ENCODE measurements at places on chromosomes 6 and 20.

- DNase-seq, result no peak
These were observed 50.1 kb upstream of the ASF1A start for GRCh38 chr6:118843685-118844390.

- no peak for DNase-seq
These were observed 40.0 kb downstream of the TOX2 start for GRCh38 chr20:43954704-43955061.

- DNase-seq, result no peak
These were observed 598.8 kb upstream of the CDH4 start for GRCh38 chr20:60653111-60653845.

DNA sequence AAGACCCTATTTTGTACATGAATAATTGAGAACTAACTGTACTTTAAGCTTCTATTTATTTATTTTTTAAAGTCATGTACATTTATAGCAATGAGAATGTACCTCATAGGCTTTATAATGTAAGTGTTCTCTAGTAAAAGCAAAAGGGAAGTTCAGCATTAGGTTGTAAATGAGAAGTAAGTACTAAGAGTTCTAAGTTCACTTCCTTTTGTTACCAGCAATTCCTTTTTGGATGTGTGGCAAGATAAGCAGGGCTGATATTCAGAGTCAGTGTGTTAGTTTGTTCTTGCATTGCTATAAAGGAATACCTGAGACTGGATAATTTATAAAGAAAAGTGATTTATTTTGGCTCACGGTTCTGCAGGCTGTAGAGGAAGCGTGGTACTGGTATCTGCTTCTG is 54.0 kb upstream of the CCN2 start:
- no peak for DNase-seq

- no peak for DNase-seq
These were observed 53.6 kb upstream of the BHLHE23 start for GRCh38 chr20:63060057-63060991.

GRCh38 chr6:120960761-120961160 is 373.5 kb downstream of the TBC1D32 start:
- no peak for DNase-seq

DNA sequence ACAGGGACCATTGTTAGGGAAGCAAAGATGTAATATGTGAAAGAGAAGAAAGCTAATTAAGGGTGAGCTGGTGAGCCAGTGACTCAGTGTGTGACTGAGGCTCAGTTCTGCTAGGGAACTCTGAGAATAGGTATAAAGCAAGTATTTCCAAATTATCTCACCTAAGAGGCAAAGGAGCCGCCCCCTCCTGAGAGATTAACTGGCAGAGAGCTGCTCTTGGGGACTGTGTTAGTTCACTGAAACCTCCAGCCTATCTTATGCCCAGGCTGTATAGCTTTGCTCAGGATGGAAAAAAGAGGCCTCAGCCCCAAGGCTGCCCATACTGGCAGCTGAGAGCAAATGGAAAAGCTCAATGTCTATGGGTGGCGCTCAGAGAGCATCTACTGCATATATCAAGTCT is 152.0 kb downstream of the PAK5 start:
- DNase-seq, result no peak

DNA sequence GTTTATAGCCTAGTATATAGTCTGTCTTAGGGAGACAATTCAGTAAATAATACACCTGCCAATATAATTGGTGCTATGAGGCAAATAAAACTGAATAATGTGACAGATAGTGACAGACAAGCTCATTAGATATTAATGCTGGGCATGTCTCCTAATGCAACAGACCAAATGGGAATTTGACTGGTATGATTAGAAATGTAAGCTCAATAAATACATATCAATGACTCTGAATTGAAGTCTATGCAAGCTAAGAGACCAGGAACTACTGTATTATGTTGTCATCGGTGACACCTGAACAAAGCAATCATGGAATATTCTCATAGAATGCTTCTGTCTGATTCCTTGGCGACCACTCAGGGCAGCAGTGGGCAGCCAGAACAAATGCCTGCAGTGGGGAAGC is 2.5 kb upstream of the SNX3 start:
- DNase-seq, result no peak

DNA sequence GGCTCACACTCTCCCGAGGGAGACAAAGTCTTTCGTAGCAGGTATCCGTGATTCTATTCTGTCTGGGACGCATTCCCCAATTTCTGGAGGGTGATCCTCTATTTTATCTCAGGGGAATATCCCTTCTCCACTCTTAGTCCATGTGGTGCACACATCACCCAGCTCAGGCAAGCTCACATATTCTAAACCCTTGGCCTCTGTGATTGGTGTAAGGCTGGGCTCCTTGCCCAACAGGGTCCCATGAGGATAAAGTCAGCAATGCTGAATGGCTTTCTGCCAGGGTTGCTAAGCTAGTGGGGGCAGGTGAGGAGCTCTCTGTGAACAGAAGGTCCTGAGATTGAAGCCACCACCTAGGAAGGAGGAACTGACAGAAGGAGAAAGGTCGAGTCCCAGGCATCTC is 137.2 kb downstream of the CDH26 start:
- DNase-seq, result no peak

- DNase-seq, result no peak
These were observed 207.2 kb upstream of the STXBP5 start for GRCh38 chr6:146997062-146997461.

DNA sequence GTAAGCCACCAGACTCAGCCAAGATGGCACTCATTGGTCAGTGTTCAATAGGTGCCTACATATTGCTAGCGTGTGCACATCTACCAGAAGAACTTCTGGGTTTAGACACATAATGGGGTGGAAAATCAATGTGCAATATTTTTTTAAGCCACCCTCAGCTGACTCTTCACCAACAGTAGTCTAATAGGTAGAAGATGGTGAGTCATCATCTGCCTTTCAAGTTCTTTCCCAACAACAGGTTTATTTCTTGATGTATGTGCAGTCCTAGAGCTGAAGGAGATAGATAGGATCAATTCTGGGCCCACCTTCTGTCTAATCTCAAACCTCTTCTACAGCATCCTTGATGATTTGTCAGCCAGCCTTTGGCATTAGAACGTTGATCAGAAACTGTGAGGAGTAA is 41.3 kb downstream of the IRAK1BP1 start:
- no peak for DNase-seq

- DNase-seq, result no peak
These were observed 588.0 kb upstream of the ARID1B start for GRCh38 chr6:156189195-156189594.

- DNase-seq, result no peak
These were observed 21.4 kb downstream of the SLC23A2 start for GRCh38 chr20:4979841-4980410.

DNA sequence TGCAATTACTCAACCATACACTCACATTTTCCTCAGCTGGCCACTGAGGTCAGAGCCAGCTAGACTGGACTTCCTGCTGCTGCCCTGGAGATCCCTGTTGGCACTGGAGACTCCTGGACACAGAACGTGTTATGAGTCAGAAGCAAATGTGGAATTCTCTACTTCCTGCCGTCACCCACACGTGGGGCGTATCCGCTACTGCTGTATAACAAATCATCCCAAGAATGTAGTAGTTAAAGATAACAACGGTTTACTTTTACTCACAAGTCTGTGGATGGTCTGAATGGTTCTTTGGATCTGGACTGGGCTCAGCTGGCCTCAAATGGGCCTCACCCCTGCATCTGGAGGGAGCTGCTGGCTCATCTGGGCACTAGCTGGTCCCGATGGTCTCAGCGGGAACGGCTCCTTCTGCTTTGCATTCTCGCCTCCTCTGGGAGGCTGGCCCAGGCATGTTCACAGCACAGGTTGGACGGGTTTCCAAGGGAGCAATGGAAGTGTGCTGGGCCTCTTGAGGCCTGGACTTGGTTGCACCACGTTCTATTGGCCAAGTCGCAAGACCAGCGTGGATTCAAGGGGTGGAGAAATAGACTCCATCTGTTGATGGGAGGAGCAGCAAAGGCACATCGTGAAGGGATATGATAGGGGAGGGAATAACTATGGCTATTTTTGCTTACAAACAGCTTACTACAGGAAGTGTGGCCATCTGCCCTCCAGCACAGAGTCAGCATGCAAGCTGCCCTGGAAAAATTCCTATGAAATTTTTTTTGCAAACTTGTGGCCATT is 118.5 kb downstream of the SNX5 start:
- DNase-seq, result no peak

GRCh38 chr6:165308926-165309731 is at the start of gene C6orf118:
Gene C6orf118 (minus strand): TSS chr6:165309605. CDS start chr6:165309586, 19 bp downstream.
- DNase-seq, result no peak

- no peak for DNase-seq
These were observed 59.4 kb downstream of the TNFRSF21 start for GRCh38 chr6:47250302-47250701.

DNA sequence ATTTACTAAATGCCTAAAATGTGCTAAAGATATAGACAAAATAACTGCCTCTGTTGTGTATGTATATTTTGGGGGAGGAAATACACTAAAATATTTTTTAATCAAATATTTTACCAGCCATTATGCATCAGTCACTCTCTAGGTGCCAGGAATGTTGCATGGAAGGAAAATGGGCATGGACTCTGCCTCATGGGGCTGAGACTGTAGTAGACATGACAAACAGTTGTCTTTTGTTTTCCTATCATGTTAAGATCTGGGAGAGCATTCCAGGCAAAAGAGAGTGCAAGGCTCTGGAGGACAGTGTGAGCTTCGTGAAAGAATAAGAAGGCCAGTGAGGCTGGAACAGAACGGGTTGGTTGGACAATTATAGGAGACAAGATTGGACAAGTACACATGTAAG is 26.5 kb downstream of the HLA-DOB start:
- DNase-seq, result no peak

DNA sequence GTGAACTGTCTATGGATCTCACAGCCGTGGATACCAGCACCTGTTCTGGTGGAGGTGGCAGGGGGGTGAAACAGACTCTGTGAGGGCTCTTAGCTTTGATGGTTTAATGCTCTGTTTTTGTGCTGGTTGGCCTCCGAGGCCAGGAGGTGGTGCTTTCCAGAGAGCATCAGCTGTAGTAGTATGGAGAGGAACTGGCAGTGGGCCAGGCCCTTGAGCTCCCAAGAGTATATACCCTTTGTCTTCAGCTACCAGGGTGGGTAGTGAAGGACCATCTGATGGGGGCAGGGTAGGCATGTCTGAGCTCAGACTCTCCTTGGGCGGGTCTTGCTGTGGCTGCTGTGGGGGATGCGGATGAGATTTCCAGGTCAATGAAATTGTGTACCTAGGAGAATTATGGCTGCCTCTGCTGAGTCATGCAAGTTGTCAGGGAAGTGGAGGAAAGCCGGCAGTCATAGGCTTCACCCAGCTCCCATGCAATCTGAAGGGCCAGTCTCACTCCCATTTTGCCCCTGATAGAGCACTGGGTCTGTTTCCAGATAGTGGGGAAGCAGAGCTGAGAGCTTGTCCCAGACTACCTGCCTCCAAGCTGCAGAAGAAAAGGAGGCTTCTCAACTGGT is 102.7 kb upstream of the AHI1 start:
- no peak for DNase-seq

GRCh38 chr6:83431545-83432155 is 799 bp upstream of the ME1 start:
- no peak for DNase-seq

GRCh38 chr6:54216336-54216735 is 91.9 kb upstream of the TINAG start:
- no peak for DNase-seq

DNA sequence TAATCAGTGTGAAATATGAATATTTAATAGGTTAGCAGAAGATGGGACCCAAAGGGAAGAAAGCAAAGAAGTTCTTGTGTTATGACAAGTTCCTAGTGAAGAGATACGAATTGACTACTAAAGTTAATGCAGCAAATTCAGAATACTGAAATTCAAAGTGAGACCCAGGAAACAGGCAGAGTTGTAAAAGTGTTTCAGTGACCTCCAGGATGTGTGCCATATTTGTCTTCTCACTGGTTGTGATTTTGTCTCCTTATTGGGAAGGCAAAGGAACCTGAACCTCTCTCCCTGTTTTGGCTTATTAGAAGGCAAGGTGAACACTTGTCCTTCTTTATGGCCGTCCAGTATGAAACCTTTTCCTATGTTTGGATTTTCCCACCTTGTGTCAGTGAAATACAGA is 51.8 kb upstream of the DTNBP1 start:
- DNase-seq, result no peak

- DNase-seq, result no peak
These were observed 13.1 kb downstream of the VSTM2L start for GRCh38 chr20:37915800-37916570.

DNA sequence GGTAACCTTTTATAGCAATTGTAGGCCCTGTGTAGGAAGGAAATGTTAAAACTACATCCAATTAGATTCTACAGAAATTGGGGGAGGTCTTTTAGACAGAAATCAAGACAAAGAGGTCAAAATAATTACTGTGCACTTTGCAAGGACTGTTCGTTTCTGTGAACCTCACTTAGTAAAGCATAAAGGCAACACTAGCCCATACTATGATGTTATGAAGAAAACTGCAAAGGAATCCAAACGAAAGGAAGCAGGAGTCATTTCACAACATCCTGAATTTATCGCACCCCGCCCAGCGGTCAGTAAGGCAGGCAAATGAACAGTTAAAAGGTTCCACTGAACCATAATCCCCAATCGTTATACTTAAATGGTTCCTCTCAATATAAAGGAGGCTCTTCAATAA is 429.5 kb upstream of the ARID1B start:
- DNase-seq, result no peak

Data from activated CD8-positive, alpha-beta T cell treated with anti-CD3 and anti-CD28 coated beads, Interleukin-2, amount 10 ng/mL, durations not matched to agents 7 days and 5 days (primary cell).